ENCODE measurements at places on chromosomes 7 and 10.

DNA sequence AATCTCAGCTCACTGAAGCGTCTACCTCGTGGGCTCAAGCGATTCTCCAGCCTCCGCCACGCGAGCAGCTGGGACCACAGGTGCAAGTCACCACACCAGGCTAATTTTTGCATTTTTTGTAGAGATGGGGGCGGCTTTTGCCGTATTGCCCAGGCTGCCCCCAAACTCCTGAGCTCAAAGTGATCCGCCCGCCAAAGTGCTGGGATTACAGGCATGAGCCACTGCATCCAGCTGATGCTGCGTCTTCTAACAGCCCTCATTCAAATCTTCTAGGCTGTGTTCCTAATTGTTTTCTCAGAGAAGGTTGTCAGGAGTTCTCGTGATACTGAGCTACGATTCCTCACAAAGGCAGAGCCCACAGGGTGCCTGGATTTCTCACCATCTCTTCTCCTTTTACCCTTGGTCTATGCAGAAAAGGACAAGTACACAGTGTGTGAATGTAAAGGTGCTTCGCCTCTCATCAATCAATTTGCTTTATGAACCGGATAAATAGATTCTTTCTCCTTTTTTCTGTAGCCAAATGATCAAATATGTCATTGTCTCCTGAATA is 247.3 kb upstream of the PTN start:
- no peak for DNase-seq

- DNase-seq, result peak; percentile 16
Observed at GRCh38 chr10:72340510-72341261, 14.0 kb downstream of the DNAJB12 start.

- DNase-seq, result no peak
Observed at GRCh38 chr10:71262027-71262426, 49.7 kb downstream of the UNC5B start.

DNA sequence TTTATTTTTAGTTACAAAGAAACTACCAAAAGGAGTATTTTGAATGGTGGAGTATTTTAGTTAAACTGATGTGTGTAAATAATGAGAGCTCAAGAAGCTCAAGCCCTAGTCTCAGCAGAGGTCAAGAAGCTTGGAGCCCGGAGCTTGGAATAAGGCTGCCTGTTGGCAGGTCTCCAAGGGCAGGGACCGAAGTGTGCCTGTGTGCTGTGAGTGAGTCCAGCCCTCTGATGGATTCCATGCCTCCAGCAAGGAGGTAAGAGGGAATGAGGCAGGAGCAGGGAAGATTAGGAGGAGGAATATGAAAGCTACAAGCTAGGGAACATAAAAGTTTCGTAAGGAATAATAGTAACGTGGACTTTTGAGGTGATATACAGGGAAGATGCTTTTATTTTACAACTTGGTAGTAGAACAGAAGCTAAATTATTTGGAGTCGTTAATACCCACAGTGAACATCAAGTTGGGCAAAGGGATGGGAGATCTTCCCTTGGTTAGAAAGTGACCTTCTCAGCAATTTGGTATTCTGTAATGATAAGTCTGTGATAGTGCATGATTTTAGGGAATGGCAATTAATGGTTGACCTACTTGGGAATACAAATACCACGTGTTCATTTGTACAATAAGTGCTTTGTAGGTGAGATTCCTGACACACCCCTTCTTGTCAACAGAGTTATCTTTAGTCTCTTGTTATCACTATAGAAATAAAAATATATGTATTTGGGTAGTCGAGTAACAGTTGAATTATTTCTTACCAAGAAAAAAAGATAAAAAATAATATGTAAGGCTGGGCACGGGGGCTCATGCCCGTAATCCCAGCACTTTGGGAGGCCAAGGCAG is 4.6 kb downstream of the SEC23IP start:
- no peak for DNase-seq

- DNase-seq, result peak; percentile 20
Observed at GRCh38 chr10:96642973-96643372, 56.2 kb upstream of the TM9SF3 start.

GRCh38 chr7:7426676-7427075 is 109.0 kb downstream of the COL28A1 start:
- DNase-seq, result no peak

DNA sequence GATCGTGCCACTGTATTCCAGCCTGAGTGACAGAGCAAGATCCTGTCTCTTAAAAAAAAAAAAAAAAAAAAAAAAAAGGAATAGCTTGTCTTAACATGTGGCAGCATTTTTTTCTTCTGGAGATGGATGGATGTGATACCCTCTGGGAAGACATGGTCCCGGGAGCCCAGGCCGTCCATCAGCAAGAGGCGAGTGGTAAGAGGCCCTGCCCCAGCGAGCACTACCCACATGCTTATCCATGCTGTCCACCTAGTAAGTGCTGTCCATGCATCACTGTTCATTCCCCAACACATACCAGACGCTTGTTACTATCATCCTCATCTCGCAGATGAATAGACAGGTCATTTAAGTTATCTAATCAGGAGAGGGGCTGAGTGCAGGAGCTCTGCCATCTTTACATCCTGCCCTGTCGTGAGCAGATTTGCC is 12.9 kb downstream of the ATP6V1F start:
- DNase-seq, result no peak

- no peak for DNase-seq
Observed at GRCh38 chr10:92790440-92790839, 57.9 kb upstream of the EXOC6 start.
